Right ventricle myocardium inferior (tissue), 1 donor: ENCODE measurements at places on chromosomes 3 and 15.
A peak's percentile ranks its signal among the peaks of the same experiment; 100 is the strongest.

- no peak for DNase-seq
These were observed 53.5 kb downstream of the PFN2 start for GRCh38 chr3:149917124-149917667.

DNA sequence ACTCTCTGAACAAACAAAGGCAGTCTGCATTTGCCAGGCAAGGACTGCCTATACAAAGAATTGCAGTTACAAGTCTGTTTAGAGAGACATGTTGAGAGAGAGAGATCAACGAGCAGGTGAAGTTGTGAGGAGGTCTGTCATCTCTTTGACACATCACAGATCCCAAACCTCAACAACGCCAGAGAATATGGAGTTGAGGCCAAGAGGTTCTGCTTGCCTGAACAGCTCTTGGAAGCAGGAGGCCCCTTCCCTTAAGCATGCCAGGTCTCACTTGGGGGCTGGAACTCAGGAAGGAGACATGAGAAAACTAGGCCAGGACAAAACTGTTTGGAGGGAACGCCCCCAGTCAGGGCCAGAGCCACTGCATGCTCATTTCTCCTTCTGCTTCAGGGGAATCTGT lies 22.3 kb upstream of the MUSTN1 start:
- no peak for DNase-seq

DNA sequence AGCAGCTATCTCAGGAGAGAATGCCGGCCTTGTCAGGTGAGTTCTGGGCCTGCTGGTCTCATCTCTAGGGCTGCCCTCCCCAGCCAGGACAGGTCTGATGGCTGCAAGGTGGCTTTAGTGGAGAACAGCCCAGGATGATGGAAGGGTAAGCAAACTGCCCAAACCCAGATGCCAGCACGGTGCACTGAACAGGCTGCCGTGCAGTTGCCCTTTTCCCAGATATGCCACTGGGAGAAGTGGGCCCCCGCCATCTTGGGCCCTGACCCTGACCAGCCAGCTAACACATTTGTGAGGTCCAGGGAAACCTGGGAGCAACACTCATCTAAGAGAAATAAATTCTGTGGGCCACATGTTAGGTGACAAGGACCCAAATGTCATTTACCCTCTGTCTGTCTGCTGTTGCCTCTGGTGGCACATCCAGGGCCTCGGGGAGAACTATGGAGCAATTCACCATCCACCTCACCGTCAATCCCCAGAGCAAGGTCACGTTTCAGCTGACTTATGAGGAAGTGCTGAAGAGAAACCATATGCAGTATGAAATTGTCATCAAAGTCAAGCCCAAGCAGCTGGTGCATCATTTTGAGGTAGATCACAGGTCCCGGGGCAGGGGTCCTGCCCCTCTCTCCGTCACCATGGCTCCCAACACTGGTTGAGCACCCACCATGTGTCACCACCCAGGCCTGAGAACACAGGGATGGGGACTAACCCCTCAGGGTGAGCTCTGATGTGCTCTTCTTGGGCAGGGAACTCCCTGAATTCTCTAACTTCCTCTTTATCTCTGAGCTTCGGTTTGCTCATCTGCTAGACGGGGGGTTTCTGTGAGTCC lies 1.8 kb downstream of the ITIH1 start:
- DNase-seq, result no peak

- DNase-seq, result peak; percentile 62
These were observed 24.3 kb downstream of the VIPR1 start for GRCh38 chr3:42526616-42527367.

- DNase-seq, result peak; percentile 84
These were observed at the start of gene PLSCR2 for GRCh38 chr3:146469150-146470017. TSS of gene PLSCR2 (minus strand) at chr3:146469561. CDS start at chr3:146459904, 9,657 bp downstream.

- no peak for DNase-seq
These were observed 29.6 kb upstream of the CSTA start for GRCh38 chr3:122295266-122296062.

- DNase-seq, result no peak
These were observed 6.2 kb upstream of the PAK6 start for GRCh38 chr15:40232625-40233070.

DNA sequence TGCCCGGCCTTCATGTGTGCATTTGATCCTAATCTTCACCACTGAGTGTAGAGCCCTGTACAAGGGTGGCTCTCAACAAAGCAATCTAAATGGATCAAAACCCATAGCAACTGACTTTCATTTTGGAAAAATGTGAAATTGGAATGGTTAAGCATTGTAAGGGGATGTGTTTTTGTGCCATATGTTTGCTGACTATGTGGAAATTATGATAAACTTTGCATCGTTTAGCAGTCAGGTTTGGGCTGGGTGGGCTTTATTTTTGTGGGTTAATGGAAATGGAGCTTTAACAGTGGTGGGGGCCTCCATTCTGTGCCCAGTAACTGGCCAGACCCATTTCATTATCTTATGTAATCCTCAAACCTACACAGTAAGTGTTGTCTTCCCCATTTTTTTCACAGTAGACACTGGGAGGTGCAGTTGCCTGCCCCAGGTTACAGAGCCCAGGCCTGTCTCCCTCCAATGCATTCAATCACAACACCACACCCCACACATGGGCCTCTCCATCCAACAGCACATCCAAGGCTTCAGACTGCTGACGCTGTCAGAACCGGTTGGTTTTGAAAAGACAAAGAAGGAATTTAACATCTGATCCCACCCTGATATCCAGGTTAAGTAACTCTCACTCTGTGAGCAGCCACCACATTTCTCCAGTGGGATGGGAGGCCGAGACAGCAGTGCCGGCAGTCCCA lies 136.3 kb upstream of the ABHD17C start:
- no peak for DNase-seq

DNA sequence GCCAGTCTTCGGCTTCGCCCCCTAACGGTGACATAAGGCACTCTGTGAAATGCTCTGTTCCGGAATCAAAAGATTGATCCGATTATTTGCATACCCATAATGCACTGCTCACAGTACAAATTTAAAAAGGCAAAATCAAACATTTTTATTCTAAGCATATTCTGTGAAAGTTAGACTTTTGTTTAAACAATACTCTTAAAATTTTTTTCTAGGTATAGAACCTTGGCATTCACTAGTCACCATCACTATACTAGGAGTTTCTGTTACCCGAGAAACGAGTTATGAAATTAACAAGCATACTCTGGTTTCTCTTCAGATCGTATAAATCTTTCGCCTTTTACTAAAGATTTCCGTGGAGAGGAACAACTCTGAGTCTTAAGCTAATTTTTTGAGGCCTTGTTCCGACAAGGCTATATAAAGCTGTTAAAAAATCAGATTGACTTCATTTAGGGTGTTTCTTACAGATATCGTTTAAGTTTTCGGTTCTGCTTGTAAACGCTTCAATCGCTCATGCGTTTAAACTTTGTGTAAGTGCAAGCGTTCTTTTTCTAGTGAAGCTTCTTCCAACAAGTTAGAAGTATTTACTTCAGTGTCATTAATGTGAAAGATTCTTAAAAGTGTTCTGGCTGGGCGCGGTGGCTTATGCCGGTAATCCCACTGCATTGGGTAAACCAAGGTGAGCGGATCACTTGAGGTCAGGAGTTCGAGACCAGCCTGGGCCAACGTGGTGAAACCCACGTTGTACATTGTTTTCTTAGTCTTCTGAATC lies at the start of gene RNU5B-1:
Gene RNU5B-1, plus strand, starts transcription at position 297 of the 769 bp plus-strand sequence.
- no peak for DNase-seq

DNA sequence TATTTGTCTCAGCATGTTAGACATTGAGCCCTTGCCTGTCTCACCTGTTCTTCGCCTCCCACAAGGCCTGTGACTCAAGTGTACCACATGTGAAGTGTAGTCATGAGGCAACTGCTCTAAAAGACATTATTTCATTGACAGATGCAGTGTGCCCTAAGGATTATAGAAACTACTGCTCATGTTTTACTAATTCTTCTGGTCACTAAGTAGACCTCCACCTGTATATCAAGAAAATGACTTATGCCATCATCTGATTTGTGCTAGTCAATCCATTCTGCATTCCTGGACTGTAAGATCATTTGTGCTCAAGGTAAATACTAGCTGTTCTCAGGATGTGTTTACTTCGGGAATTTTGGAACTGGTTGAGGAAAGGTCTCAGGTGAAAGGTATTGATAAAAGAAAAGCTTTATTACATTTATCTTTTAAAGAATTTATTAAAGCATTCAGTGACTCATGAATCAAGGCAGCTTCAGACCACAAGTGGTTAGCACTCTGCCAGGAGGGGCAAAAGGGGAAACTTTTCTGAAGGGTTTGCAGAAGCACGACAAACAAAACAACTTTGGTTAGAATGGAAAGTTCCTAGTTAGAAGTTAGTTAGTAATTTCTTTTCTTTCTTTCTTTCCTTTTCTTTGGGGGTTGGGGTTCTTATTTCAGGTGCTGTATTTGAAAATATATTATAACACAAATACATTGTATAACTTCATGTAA lies 465.3 kb upstream of the CBLB start:
- no peak for DNase-seq

GRCh38 chr3:9397906-9398699 lies 688 bp downstream of the SETD5 start:
- peak; percentile 66 for DNase-seq

- no peak for DNase-seq
These were observed 40.8 kb downstream of the BFSP2 start for GRCh38 chr3:133440652-133441051.

- DNase-seq, result no peak
These were observed 253.3 kb upstream of the TBC1D5 start for GRCh38 chr3:17995769-17996168.

- DNase-seq, result no peak
These were observed 53.4 kb upstream of the CCDC50 start for GRCh38 chr3:191275751-191276150.

- DNase-seq, result no peak
These were observed 325.3 kb downstream of the THSD4 start for GRCh38 chr15:71440489-71441110.

- DNase-seq, result peak; percentile 82
These were observed 88.8 kb upstream of the HES1 start for GRCh38 chr3:194046995-194047645.

DNA sequence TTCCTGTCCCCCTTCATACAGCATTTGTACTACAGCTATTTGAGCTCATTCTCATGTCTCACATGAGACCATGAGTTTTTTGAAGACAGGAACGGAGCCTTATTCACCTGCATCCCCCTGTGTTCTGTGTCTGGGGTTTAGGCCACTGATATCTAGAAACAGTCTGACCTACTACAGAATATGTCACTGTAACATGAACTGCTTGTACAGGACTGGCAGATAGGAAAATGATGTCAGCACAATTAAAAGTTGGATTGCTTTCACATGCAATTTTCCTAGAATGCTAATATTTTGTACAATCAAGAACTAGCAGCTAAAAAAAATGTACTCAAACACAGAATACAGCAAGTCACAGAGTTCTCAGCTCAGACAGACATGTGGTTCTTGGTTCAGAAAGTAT lies 90.8 kb upstream of the FGF12 start:
- no peak for DNase-seq

DNA sequence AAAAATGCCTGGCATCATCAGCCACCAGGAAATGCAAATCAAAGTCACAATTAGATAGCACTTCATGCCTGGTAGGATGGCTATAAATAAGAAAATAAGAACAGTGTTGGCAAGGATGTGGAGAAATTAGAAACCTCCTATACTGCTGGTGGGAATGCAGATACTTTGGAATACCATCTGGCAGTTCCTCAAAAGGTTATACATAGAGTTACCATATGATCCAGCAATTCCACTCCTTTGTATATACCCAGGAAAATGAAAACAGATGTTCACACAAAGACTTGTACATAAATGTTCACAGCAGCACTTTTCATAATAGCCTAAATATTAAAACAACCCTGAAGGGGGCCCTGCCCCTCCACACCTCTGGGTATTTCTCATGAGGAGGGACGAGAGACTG lies 13.7 kb downstream of the ACSBG1 start:
- DNase-seq, result no peak

GRCh38 chr3:197014024-197014423 lies 15.6 kb downstream of the MELTF start:
- DNase-seq, result no peak

GRCh38 chr3:105513042-105513441 lies 146.3 kb downstream of the ALCAM start:
- DNase-seq, result no peak

DNA sequence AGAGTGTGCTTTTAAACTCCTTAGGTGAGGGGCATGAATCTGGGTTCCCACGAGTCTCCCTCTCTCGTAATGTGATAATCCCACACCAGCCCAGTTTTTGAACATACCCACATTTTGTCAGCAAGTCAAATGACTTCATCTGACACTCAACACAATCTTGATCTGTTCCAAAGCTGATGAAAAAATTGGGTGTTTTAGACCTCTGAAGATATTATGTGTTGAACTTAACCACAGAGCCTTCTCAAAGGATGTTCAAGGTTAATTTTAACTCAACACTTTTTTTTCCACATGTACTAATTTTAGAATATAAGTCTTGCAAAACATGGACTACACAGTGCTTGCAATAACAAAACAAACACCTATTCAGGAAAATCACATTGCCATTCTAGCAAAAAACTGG lies 123.1 kb downstream of the TGFBR2 start:
- DNase-seq, result no peak

DNA sequence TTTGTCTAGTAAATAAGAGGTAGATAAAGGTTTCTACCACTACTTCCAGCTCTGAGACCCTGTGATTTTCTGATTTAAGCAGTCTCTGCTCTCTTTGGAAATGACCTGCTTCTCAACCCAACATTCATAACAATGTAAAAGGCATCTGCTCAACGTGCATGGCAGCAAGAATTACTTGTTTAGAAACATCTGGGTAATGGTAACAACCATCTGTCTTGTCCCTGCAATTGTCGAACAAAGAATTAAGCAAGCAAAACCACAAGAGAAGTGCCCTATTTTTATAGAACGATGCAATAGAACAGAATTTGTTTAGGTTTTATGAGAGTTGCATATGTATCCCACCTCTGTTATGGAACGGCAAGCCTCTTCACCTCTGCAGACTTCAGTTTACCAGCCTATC lies 7.1 kb upstream of the FSIP1 start:
- no peak for DNase-seq

- no peak for DNase-seq
These were observed 15.4 kb downstream of the PLSCR1 start for GRCh38 chr3:146529021-146529420.

GRCh38 chr3:136626493-136626892 lies 125.7 kb downstream of the STAG1 start:
- no peak for DNase-seq

DNA sequence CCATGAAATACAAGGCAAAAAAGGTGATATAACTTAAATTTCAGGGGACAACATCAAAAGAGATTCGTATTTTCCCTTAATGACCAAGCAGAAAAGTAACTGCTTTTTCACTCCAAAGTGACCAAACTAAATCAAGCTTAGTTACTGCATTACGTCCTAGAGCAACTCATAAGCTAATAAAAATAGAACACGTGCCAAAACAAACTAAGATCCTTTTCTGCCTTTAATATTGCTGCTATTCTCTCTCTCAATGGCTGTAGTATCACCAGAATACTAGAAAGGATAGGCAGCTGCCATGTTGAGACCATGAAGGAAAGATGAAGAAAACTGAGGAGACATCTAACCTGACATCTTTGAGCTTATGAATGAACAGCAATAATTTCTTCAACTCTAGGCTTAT lies 43.3 kb downstream of the UBXN7 start:
- no peak for DNase-seq
